Chondrocyte (in vitro differentiated cells): ENCODE measurements at places on chromosomes 1 and 21. TPM values are rescaled to one million over a fixed set of nuclear protein-coding genes. Genes with fewer than 3 reads are reported as not detected.

IVL gene
- total RNA-seq: not detected in 3 replicates

PTPRC gene
- total RNA-seq: not detected in 3 replicates

ANGPTL3 gene
- 0.10 TPM in 1 of 3 replicates, not detected in the others for total RNA-seq

PDC gene
- not detected in 3 replicates for total RNA-seq

MAP1LC3C gene
- total RNA-seq: 0.38 to 0.65 TPM (median 0.46 TPM) in 3 replicates

IFNLR1 gene
- 0.12 to 0.22 TPM in 2 of 3 replicates, not detected in the other for total RNA-seq

SCYL3 gene
- total RNA-seq: 5.6 to 6.5 TPM (median 6.3 TPM) in 3 replicates

CAMK2N1 gene
- 8.7 to 13.2 TPM (median 12.9 TPM) in 3 replicates for total RNA-seq

TIAM1 gene
- total RNA-seq: 6.6 to 8.2 TPM (median 7.7 TPM) in 3 replicates

AADACL4 gene
- total RNA-seq: not detected in 3 replicates

KCNK1 gene
- 0.24 to 0.37 TPM (median 0.31 TPM) in 3 replicates for total RNA-seq

FCRLA gene
- total RNA-seq: not detected in 3 replicates

SLC35E2B gene
- 50.9 to 52.2 TPM (median 51.6 TPM) in 3 replicates for total RNA-seq

WNT9A gene
- total RNA-seq: 2.5 to 4.2 TPM (median 2.7 TPM) in 3 replicates

FUCA1 gene
- 14.6 to 15.9 TPM (median 15.6 TPM) in 3 replicates for total RNA-seq

ESRRG gene
- total RNA-seq: not detected in 3 replicates

COL8A2 gene
- 10.8 to 18.1 TPM (median 17.4 TPM) in 3 replicates for total RNA-seq

DMBX1 gene
- total RNA-seq: not detected in 3 replicates

DNA sequence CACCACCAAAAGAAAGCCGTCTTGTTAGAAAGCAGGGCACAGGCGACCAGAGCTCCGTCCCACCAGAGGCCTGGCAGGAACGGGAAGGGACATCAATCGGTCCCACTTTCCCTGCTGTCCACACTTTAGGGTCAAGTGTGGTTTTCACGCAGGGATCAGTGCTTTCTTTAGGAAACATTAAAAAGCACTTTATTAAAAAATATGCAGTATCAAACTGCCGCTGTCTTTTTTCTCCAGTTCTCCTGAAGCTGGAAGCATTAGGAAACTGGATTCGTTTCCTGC lies 437 bp downstream of the IFNLR1 start:
- no peak for DNase-seq

- no peak for DNase-seq
Observed at GRCh38 chr1:193540511-193540910, 354.1 kb upstream of the B3GALT2 start.

- DNase-seq: no peak
Observed at GRCh38 chr1:239858057-239858456, 233.6 kb upstream of the FMN2 start.

- DNase-seq: no peak
Observed at GRCh38 chr1:15616373-15617172, 685 bp upstream of the DDI2 start.

DNA sequence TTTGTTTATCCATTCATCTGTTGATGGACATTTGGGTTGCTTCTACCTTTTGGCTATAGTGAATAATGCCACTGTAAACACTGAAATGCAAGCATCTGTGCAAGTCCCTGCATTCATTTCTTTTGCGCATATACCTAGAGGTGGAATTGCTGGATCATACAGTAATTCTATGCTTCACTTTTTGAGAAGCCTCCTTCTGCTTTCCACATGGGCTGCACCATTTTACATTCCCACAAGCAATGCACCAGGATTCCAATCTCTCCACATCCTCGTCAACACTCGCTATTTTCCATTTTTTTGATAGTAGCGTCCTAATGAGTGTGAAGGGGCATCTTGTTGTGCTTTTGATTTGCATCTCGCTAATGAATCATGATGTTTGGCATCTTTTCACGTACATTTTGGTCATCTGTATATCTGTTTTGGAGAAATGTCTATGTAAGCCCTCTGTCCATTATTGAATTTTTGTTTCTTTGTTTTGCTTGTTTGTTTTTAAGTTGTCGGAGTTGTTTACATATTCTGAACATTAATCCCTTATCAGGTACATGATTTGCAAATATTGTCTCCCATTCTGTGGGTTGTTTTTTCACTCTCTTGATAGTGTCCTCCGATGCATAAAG lies 335.4 kb downstream of the RRAGC start:
- DNase-seq: no peak

DNA sequence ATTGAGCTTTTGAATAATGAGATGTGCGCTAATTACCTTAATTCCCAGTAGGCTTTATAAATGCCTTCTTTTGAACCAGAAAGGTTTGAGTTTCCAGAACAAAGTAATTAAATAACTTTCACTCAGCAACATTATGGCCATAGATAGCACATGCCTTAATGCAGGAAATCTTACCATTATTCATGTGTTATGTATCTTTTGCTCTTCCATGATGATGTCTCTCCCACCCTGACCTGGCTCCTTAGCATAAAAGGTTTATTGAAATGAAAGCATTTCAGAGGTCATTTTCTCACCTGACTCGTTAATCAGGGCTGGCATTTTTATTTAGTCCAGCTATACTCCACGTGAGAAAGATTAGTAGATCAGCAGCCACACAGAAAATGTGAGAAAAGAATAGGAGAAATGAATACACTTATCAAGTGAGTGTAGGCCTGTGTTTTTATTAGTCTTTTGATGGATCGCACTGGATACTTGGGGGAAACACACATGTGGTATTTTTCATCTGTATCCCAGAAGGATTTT lies 180.2 kb downstream of the ATP6V1G3 start:
- no peak for DNase-seq

DNA sequence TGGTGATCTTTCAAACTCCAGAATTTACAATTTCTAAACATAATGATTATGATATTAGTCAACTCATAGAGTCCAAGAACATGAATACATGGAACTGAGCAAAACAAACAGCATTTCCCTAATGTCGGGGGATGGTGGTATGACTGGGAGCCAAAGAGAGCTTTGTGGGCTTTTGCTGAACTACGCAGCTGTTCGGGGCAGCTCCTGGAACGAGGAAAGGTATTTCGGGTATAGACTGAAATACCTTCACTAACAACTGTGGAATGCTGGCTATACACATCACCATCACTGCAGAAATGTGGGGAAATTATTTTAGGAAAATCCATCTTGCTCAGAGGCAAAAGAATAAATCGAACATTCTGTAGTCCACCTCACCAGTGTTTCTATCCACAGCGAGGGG lies 30.2 kb upstream of the VPS26C start:
- no peak for DNase-seq

- no peak for DNase-seq
Observed at GRCh38 chr1:246099570-246099969, 407.5 kb downstream of the SMYD3 start.

DNA sequence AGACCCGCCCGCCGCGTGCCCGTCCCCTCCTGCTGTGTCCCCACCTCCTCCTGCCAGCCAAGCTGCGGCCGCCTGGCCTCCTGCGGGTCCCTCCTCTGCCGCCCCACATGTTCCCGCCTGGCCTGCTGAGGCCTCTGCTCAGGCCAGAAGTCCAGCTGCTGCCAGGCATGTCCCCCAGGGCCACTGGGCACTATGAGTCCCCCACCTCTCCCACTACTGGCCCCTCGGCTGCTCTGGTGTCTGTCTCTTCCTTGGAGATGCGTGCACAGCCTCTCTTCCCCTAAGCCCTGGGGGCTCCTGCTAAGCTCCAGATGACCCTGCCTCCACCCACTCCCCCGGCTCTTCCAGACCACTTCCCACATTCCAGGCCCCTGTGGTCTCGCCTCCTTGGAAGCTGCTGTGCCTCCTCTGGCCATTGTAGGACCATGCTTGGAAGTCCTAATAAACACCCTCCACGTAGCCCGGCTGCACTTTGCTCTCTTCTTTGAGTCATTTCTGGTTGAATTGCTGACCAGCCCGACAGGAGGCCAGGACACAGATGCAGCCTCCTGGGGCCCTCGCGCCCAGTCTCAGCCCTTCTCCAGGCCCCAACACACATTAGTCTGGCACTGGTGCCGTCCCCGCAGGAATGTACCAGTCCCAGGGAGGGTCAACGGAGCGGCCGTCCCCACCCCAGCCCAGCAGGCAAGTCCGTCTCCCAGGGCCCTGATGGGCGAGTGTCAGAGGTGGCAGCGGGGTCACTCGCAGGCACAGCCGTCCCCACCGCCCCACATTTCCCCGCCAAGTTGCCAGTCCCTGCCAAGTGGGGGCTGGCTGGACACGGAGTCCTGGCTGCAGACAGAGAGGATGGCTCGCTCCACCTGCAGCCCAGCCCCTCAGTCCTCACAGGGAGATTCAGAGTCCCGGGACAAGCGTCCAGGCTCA lies 1.1 kb downstream of the KRTAP10-12 start:
- peak; percentile 91 for DNase-seq

GRCh38 chr1:12461754-12462153 lies 156.3 kb downstream of the DHRS3 start:
- no peak for DNase-seq

DNA sequence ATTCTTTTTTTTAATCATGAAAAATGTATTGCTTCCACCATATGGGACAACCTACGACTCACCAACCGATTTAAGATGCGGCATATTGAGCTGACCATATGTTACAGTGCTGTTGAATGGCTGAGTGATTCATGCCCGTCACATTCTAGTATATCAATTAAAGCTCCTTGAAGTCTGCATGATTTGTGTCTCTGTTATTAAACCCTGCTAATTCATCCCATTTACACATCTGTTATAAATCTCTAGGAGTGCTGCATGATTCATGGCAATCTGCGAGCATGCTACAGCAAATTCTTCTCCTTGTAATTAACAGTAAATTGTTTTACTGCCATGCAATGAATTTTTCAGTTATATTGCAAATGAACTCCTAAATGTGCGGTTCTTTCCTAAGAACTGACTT lies 239.8 kb downstream of the USH2A start:
- no peak for DNase-seq

- no peak for DNase-seq
Observed at GRCh38 chr1:178684542-178685000, 40.5 kb upstream of the RALGPS2 start.

DNA sequence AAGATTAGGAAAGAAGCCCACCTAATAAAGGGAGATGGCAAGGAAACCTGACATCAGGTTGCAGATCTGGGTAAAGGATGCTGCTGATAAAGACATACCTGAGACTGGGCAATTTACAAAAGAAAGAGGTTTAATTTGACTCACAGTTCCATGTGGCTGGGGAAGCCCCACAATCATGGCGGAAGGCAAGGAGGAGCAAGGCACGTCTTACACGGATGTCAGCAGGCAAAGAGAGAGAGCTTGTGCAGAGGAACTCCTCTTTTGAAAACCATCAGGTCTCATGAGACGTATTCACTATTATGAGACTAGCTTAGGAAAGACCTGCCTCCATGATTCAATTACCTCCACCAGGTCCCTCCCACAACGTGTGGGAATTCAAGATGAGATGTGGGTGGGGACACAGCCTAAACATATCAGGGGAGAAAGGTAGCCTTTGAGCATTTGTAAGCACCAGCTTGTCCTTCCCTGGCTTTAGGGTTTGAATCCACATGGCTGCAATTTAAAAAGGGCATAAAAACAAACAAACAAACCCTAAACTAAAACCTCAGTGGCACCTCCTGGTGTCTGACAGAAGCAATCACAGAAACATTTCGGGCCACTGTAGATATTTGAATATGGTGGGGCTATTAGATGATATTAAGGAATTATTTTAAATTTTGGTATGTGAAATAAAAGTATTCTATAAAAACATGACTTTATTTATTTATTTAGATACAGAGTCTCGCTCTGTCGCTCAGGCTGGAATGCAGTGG lies 33.1 kb downstream of the SLC2A7 start:
- no peak for DNase-seq

DNA sequence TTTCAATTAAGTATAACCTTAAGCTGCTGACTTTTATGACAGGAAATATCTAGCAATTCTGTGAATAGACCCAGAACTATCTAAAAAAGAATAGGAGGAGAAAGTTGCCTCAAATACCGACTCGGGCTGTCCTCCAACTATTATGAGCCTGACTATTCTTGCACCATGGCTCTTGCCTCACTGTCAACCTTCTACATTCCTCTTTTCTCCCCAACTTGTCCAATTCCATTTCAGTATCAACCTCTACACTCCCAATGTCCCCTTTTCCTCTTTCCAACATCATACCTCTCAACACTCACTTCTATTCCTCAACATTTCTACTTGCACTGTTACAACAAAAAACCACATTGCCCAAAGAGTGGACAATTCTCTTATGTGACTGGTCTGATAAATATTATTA lies 2.3 kb downstream of the ZZZ3 start:
- no peak for DNase-seq

GRCh38 chr1:12548973-12549459 lies 69.0 kb downstream of the DHRS3 start:
- peak; percentile 79 for DNase-seq

- no peak for DNase-seq
Observed at GRCh38 chr1:208557046-208557722, 313.0 kb upstream of the PLXNA2 start.

DNA sequence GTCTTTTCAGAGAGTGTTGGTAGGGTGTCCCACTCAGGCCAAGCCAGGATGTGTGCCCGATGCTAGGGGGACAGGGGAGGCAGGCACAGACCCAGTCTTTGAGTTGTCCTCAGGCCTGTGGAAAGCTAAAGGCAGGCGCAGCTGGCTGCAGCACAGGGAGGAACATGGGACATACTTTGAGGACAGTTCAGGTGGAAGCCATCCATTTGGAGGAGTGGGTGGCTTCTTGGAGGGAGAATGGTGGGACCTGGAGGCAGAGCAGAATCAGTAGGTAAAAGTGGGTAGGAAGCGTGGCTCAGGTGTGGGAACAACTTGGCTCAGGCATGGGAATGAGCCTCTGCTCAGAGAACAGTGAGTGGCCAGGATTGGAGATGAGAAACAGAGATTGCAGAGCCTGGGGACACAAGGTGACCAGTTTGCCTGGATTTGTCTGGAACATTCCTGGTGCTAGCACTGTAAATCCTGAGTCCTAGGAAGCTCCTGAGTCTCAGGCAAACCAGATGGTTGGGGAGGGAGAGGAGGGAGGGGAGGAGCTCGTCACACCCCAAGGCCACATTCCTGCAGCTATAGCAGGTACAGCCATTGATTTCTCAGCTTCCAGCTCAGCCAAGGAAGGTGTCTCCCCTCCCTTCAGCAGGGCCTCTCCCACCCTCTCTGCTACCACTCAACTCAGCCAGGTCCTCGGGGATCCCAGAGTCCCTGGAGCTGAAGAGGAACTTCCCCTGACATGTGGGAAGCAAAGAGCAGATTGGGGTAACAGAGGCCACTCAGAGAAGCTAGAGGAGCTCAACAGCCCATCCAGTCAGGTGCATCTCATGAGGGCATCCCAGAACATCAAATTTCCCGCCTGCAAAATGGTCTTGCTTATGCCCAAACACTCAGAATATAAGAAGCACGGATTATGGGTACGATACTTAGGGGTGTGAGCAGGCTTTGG lies 65.2 kb upstream of the TINAGL1 start:
- DNase-seq: no peak
